ENCODE measurements at places on chromosomes 11 and 22.
A peak's percentile ranks its signal among the peaks of the same experiment; 100 is the strongest.

GRCh38 chr11:7672276-7672959 lies 882 bp downstream of the CYB5R2 start:
- no peak for DNase-seq

DNA sequence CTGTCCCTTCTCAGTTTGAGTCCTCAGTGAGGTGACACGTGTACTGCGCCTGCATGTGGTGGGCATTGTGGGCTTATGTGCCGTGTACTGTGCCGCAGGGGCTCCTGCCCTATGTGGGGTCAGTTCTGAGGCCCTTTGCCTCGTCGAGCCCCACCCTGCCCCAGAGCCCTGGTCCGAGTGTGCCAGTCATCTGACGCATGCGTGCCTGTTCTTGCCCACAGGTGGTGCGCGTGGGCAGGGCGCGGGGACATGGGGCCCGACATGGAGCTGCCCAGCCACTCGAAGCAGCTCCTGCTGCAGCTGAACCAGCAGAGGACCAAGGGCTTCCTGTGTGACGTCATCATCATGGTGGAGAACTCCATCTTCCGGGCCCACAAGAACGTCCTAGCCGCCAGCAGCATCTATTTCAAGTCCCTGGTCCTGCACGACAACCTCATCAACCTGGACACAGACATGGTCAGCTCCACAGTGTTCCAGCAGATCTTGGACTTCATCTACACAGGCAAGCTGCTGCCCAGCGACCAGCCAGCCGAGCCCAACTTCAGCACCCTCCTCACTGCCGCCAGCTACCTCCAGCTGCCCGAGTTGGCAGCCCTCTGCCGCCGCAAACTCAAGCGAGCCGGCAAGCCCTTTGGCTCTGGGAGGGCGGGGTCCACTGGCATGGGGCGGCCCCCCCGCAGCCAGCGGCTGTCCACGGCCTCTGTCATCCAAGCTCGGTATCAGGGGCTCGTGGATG lies 22.3 kb upstream of the TMEM191C start:
- no peak for DNase-seq

- DNase-seq, result no peak
These were observed 122.8 kb upstream of the MTNR1B start for GRCh38 chr11:92846491-92847125.

DNA sequence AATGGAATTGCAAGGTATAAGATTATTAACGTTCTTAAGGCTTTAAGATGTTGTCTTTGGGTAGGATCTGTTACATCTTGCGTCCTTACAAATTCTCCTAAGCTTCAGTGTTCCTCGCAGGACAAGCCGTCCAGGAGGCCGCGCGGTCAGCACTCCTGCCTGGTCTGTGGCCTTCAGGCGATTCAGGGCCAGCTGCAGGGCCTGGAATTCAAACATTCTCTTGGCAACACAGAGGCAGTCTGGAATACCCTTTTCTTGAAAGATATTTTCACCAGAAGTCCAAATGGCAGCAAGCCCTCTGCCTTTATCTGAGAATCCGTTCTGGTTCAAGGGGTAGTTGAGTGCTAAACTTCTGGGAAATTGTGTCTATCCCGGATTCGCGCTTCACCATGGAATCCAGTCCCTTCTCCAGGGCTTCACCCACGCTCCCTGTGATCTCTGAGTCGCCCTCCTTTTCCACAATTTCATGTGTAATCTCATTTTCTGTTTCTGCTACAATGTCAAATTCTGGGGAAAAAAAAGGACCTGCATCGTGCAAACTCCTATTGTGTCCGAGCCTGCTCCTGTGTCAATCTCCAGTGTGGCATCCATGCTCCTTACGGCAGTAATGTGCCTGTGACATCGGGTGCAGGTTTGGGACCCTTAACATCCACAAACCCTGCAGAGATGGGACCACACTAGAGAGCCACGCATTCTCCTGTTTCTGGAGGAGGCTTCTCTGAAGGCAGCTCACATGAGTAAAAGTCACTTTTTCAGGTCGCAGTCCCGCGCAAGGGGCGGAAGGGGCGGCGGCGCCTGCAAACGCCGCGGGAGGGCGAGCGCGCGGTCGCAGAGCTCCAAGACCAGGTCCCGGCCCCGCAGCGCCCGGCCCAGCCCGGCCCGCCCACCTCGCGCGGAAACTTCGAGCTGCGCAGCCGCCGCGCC lies 25.4 kb upstream of the SORL1 start:
- DNase-seq, result peak; percentile 62

DNA sequence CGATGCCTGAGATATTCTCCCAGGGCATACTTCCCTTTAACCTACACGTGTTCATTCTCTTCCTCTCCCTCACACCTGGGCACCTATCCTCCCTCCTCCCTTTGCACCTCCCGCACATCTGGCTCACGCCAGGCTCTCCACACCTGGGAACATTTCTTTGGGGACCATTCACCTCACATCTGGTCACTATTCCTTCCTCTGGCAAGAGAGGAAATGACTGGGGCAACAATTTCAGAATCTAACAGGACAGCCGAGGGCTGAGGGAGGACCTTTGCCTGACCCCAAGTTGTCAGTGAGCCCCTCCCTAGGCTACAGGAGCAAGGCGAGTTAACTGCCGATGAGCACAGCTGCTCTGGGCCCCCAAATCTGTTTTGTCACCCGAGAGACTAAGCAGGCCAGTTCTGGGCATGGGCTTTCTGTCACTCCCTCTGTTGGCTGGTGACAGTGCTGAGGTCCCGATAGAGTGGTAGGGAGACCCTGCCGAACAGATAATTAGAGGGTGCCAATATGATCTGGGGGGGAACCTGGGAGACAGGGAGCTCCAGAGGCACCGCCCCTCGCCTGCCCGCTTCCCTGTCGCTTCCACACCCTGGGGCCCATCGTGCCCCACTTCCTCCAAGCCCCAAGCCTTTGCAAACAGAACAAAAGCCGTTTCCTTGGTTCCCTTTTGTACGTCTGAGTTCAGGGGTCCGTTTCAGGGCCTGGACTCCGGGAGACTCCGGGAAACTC lies 45.6 kb downstream of the EIF3F start:
- DNase-seq, result no peak

GRCh38 chr11:122676638-122677037 lies 21.1 kb downstream of the UBASH3B start:
- peak; percentile 46 for DNase-seq

- DNase-seq, result no peak
These were observed 26.5 kb downstream of the HTR3A start for GRCh38 chr11:114001416-114001815.

GRCh38 chr22:29956680-29957079 lies 73.7 kb downstream of the MTMR3 start:
- DNase-seq, result no peak

- no peak for DNase-seq
These were observed 38.4 kb downstream of the DYNC2H1 start for GRCh38 chr11:103147627-103148026.

DNA sequence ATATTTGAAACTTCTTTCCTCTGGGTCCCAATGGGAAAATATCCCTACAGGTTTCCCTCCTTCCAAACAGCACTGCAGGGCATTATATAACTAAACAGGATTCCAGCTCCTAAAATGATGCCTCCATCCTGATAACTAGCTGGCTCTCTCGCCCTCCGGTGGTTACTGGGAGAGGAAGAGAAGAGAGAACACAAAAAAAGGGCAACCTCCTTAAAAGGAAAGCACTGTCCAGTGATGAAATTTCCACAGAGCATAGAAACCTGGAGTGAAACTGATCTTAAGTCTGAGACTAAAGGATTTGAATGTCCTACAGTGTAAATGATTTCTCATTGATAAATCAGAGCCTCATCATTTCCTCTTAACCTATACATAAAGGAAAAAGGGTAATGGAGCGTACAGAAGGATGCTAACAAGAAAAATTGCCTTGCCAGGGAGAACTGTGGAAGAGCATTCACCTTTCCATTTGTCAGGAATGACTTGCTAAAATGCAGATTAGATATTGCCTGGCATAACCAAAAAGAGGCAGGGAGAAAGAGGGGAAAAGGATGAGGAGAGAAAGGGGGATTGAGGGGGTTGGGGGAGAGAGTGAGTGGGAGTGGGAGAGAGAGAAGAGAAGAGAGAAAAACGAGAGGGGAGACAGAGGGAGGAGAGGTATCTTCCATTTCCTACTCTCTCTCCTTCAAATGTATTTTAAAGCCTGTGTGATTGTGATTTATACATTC lies 121.3 kb downstream of the APOL5 start:
- no peak for DNase-seq

DNA sequence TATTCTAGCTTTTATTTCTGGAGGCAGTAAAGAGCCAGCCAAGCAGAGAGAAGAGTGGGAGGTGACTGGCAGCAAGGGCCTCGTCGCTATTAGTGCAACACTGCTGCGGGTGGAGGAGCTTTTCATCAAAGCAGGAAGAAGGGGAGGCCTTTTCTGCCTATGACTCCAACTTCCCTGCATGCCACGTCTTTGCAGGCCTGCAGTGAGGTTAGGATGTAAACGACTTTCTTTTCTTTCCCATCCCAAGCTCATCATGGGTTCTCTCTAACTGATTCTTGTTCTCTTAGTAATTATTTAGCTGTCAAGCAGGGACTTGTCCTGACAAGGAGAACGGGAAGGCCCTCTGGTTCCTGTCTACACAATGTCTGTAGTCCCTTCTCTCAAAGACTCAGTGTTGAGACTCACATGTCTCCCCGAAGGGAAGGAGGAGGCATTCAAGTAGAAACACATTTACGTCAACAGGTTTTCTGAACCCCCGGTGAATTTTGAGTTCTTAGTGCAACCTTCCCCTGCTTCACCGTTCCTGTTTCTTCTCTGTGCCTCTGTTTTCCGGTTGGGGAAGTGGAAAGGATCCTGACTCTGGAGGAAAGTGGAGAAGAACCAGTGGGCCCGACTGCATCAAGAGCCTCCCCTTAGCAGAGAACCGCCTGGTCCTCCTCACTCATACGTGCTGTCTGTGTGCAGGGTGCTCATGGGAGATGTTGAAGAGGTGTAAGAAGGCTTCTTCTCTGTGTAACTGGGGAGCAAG lies 56.9 kb downstream of the PACS1 start:
- peak; percentile 64 for DNase-seq

DNA sequence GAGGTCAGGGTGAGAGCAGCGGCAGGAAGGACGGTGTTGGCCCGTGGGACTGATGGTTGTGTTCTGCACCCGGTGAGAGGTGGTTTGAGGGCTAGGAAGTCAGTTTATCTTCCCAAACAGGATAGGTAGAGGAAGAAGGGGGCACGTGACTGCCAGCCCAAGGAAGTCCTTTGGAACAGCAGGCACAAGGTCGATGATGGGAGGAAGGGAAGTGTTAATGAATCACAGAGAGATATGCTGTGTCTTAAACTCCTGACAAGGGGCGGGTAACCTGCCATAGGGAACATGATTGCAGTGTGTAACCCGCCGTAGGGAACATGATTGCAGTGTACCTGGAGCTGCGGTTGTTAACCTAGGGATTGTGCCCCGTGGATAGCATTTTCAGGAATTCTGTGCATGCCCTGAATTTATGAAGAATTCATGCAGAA lies 49.0 kb downstream of the PRR5L start:
- no peak for DNase-seq

DNA sequence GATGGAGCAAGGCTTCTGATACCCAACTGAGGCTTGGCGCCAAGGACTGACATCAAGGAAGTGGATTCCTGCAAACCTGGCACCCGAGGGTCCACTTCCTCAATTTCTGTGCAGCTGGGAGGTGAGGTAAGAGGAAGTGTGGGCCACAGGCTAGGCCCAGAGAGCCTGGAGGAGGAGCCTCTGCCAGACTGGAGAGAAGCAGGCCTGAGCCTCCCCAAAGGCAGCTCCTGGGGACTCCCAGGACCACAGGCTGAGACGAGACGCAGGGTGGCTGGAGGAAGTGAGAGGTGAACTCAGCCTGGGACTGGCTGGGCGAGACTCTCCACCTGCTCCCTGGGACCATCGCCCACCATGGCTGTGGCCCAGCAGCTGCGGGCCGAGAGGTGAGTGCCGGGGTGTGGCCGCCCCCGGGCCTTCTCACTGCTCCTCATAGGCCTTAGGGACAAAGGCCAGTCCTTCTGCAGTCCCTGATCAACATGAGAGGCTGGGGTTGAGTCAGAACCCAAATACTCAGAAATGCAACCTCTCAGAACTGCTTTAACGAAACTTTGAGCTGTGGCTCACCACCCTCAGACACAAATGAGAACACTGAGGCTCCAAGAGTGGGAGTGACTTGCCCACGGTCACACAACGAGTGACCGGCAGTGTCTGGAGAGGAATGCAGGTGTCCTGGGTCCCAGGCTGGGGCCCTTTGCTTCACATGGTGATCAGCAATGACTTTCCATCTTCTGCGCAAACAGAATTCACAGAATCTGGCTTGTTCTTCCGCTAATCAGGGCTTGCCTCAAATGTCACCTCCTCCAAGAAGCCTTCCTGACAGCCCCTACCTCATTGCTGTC lies at the start of gene NCF4:
NCF4 (plus strand) TSS at position 186 of the 839 bp plus-strand sequence; CDS start at position 352, 166 bp downstream.
- DNase-seq, result peak; percentile 71

GRCh38 chr11:108364159-108364558 lies 103.2 kb downstream of the C11orf65 start:
- no peak for DNase-seq

GRCh38 chr11:108768370-108768769 lies 103.5 kb downstream of the DDX10 start:
- DNase-seq, result no peak

DNA sequence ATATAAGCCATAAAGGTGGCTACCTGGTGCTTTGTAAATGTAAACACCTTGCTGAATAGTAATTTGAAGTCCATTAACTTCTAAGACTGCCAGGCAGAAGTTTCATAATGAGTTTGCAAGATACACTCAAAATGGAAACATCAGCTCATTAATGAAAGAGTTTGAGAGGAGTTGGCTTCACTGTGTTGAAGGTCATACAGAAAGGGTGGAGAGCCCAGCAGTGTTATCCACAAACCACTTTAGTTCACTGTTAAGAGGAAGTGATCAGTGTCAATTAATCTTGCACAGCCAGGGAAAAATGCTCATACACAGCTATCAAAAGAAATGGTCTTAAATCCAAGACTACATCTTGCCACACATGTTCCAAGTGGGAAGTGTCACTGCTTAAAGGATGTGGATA lies 689.4 kb downstream of the JRKL start:
- DNase-seq, result no peak

DNA sequence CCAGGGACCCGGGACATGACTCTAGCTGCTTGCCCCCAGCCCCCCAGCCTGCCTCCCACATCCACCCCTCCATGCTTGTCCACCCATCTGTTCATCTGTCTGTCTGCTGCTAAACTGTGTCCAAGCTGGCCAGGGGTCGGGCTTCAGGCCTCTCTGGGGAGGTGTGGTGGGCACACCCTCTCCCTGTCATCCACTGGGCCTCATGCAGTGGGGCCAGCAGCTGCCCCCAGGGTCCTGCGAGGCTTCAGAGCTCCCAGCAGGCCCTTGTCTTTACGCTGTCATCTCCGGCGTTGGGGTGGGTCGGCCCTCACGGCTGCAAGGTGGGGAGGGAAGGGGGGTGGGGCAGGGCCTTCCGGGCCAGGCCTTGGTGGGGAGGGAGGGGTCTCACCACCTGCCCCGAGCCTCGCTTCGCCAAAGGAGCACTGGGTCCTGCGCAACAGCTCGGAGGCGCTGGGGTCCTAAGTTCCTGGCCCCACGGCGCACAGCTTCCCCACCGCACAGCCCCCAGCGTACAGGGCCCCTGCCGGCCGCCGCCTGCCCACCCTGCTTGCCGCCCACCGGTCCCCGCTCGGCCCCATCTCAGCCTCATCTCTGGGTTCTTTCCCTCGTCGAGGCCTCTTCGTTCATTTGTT lies 26.7 kb downstream of the MOB2 start:
- DNase-seq, result no peak

GRCh38 chr22:40408718-40409612 lies 38.6 kb downstream of the SGSM3 start:
- no peak for DNase-seq

GRCh38 chr11:117874910-117875381 lies 1.5 kb downstream of the FXYD6 start:
- DNase-seq, result no peak

GRCh38 chr11:125163431-125164063 lies 1.0 kb upstream of the PKNOX2 start:
- DNase-seq, result no peak

All from activated T-cell treated with anti-CD3 and anti-CD28 coated beads, Interleukin-2, amount 50 U/mL, for 72 hours (primary cell).